Heart left ventricle (tissue), 16 donors: ENCODE measurements at places on chromosomes 4 and X. TPM values are rescaled to one million over a fixed set of nuclear protein-coding genes. Genes with fewer than 3 reads are reported as not detected.

The LNX1 gene
- total RNA-seq: 4.7 TPM

The ADGRG4 gene
- not detected for total RNA-seq

The GLRA3 gene
- 0.02 TPM for total RNA-seq

The UGT2A1 gene
- not detected for total RNA-seq

The ZFP42 gene
- not detected for total RNA-seq

The GRPEL1 gene
- 51.9 TPM for total RNA-seq

The CT45A5 gene
- total RNA-seq: not detected

The EDA2R gene
- 4.6 TPM for total RNA-seq

The RAB39B gene
- 0.05 TPM for total RNA-seq

The CCDC160 gene
- not detected for total RNA-seq

The NLGN3 gene
- total RNA-seq: 0.49 TPM

The TLL1 gene
- total RNA-seq: 2.3 TPM

The NPY5R gene
- total RNA-seq: 0.16 TPM

The TMSB15B gene
- 0.37 TPM for total RNA-seq

GRCh38 chr4:91171217-91171616 is 1044.0 kb downstream of the CCSER1 start:
- H3K27me3 ChIP-seq: no peaks in the 10 kb centered on the region
- H3K4me1 ChIP-seq: no peaks in the 10 kb centered on the region
- no peaks in the 10 kb centered on the region for H3K36me3 ChIP-seq

- H3K27me3 ChIP-seq: no peaks in the 10 kb centered on the region
- H3K4me3 ChIP-seq: no peak overlapping the region
- no peaks in the 10 kb centered on the region for H3K4me1 ChIP-seq
- H3K27ac ChIP-seq: no peak overlapping the region
Observed at GRCh38 chrX:39361736-39362135, 560.5 kb downstream of the MID1IP1 start.

DNA sequence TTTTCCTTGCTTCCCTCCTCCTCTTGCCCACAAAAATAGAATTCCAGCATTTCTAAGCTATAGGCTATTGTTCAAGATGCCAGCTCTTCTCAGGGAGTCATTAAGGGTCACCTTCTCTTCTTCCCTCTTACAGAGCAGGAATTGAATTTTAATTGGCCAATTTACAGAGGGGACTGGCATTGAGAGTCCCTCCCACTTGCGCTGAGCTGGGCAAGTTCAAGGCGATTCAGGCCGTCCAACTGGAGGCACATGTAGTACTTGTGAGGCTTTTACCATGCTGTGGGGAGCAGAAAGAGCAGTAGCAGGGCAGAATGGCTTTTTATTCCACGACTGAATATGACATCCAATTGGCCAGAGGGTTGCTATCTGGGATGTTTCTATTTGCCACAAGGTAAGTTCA is 181.9 kb downstream of the SOWAHB start:
- no peak overlapping the region for H3K4me3 ChIP-seq
- H3K4me1 ChIP-seq: peaks cover 7% of the 10 kb centered on the region
- no peak for DNase-seq
- no peaks in the 10 kb centered on the region for H3K27me3 ChIP-seq

DNA sequence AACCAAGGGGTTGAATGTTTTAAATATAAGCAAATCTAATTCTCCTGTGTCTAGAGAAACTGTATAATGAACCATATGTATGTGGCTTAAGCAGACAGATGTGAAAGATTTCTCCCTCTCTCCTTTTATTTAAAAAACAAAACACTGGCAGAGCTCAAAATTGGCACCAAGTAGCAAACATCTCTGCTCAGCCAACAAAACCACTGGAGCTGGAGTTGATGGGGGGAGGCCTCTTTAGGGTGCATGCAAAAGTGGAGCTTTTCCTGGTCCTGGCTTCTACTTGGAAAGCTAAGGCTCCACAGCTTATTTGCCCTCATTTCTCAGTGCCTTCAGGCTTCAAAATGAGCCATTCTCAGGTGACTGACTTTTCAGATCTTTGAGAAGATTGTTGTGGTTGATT is 95.6 kb downstream of the REPS2 start:
- no peaks in the 10 kb centered on the region for H3K27me3 ChIP-seq
- no peaks in the 10 kb centered on the region for H3K4me1 ChIP-seq
- no peak for DNase-seq
- no peaks in the 10 kb centered on the region for H3K36me3 ChIP-seq
- no peak overlapping the region for H3K4me3 ChIP-seq

- H3K36me3 ChIP-seq: no peaks in the 10 kb centered on the region
- no peak overlapping the region for H3K4me3 ChIP-seq
- no peak overlapping the region for H3K27ac ChIP-seq
- no peak for DNase-seq
Observed at GRCh38 chr4:40857956-40858355, 108.2 kb downstream of the NSUN7 start.

DNA sequence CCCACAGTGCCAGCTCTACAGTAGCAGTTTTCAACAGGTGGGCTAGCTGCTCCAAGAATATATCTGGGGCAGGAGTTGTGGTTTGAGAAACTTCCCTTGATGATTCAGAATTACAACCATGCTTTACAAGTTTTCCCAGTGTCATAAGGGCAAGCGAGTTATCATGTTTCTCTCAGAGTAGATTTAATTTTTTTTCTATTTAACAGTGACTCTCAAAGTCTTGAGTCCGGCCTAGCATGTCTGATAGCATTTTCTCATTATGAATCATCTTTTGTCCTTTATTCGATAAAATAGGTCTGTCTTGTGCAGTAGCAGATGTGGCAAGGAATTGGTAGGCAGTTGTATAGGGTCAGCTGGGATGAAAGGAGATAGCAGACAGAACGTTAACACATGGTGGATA is 62.2 kb upstream of the SPANXD start:
- no peak overlapping the region for H3K27ac ChIP-seq
- no peaks in the 10 kb centered on the region for H3K4me1 ChIP-seq
- H3K27me3 ChIP-seq: no peaks in the 10 kb centered on the region
- H3K36me3 ChIP-seq: no peaks in the 10 kb centered on the region
- DNase-seq: no peak

GRCh38 chr4:100782356-100782755 is 264.5 kb upstream of the EMCN start:
- no peak overlapping the region for H3K27ac ChIP-seq
- H3K4me3 ChIP-seq: no peak overlapping the region
- no peaks in the 10 kb centered on the region for H3K4me1 ChIP-seq
- H3K27me3 ChIP-seq: no peaks in the 10 kb centered on the region

DNA sequence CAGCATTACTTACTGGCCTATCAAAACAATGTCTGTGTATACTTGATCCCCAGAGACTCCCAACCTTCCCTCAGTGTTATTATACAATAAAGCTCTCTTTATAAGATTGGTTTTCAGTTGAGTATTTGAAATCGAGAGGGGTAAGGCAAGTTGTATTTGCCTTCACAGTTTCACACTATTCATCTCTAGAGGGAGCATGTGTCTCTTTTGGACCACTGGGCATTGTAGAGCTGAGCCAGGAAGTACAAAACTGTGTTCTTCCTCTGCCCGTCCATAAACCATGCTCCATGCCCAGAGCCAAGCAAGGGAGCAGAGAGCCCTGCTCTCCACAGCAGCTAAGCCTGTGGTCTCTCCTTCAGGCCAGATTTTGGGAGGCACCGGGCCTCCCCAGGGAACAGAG is 61.5 kb upstream of the HHIP start:
- no peak overlapping the region for H3K4me3 ChIP-seq
- H3K27me3 ChIP-seq: no peaks in the 10 kb centered on the region
- DNase-seq: no peak
- H3K4me1 ChIP-seq: no peaks in the 10 kb centered on the region

DNA sequence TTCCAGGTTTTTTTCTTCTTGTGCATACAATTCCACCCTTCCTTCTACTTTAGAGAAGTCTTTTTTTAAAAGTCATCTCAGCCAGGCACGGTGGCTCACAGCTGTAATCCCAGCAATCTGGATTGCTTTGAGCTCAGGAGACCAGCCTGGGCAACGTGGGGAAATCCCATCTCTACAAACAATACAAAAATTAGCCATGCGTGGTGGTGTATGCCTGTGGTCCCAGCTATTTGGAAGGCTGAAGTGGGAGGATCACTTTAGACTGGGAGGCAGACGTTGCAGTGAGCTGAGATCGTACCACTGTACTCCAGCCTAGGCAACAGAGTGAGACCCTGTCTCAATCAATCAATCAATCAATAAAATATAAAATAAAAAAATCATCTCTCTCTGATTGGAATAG is 14.8 kb downstream of the ELOVL6 start:
- no peaks in the 10 kb centered on the region for H3K36me3 ChIP-seq
- no peak overlapping the region for H3K27ac ChIP-seq
- H3K4me1 ChIP-seq: no peaks in the 10 kb centered on the region
- no peaks in the 10 kb centered on the region for H3K27me3 ChIP-seq
- no peak for DNase-seq
- H3K4me3 ChIP-seq: no peak overlapping the region

DNA sequence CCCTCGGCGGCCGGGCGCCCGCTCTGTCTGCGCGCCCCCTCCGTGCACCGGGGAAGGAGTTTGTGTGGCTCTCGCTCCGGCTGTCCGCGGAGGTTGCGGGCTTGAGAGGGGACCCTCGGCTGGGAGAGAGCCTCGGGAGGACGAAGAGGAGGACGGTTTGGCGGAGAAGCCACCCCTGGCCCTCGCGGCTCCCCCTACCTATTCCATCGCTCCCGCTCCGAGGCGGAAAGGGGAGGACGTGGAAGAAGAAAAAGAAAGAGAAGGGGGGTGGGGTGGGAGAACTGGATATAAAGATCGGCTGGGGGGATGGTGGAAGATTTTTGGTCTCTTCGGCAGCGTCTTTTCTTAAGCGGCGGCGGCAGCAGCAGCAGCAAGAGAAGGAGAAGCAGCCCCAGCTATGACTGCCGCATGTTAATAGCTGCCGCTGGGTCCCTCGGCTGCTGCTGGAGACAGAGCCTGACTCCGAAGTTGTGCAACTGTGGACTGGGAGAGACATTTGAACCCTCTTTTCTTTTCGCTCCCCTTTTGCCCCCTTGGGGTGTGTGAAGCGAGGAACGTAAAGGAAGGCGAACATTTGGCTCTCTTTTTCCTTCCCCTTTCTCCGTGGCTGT is 895 bp downstream of the ADGRL3 start:
- peaks cover 24% of the 10 kb centered on the region for H3K27me3 ChIP-seq
- H3K4me3 ChIP-seq: peak overlapping the region; percentile 62
- DNase-seq: peak; percentile 37

DNA sequence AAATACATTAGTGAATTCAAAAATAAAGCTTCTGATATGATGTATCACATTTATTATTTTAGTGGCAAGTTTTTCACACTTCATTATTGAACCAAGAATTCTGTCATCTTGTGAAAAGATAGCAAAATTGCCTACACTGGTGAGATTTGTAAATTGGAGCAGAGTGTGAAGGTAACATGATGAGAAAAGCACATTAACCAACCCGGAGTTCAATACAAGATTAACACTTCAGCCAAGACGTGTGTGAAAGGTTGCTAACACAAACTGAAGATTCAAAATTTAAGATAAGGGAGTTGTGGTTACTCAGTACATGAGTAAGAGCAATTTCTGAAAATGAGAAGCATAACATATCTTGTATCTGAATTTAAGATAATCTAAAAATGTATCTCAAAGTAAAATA is 346.7 kb downstream of the PDHA2 start:
- no peak overlapping the region for H3K27ac ChIP-seq
- H3K4me1 ChIP-seq: no peaks in the 10 kb centered on the region
- DNase-seq: no peak
- H3K27me3 ChIP-seq: no peaks in the 10 kb centered on the region

GRCh38 chrX:118523920-118524319 is 28.3 kb downstream of the DOCK11 start:
- no peaks in the 10 kb centered on the region for H3K27me3 ChIP-seq
- H3K4me3 ChIP-seq: no peak overlapping the region
- H3K4me1 ChIP-seq: peaks cover 16% of the 10 kb centered on the region
- no peak for DNase-seq
- H3K36me3 ChIP-seq: no peaks in the 10 kb centered on the region

GRCh38 chr4:6449746-6450369 is 22.6 kb downstream of the PPP2R2C start:
- no peaks in the 10 kb centered on the region for H3K36me3 ChIP-seq
- H3K27me3 ChIP-seq: peaks cover 8% of the 10 kb centered on the region
- no peaks in the 10 kb centered on the region for H3K4me1 ChIP-seq
- H3K4me3 ChIP-seq: no peak overlapping the region

- no peak overlapping the region for H3K4me3 ChIP-seq
- no peaks in the 10 kb centered on the region for H3K4me1 ChIP-seq
- no peak overlapping the region for H3K27ac ChIP-seq
- no peak for DNase-seq
- no peaks in the 10 kb centered on the region for H3K36me3 ChIP-seq
- no peaks in the 10 kb centered on the region for H3K27me3 ChIP-seq
Observed at GRCh38 chr4:113169368-113169767, 119.9 kb downstream of the ANK2 start.

GRCh38 chr4:157170321-157170720 is 50.2 kb upstream of the GRIA2 start:
- no peaks in the 10 kb centered on the region for H3K36me3 ChIP-seq
- H3K4me3 ChIP-seq: no peak overlapping the region

- no peaks in the 10 kb centered on the region for H3K4me1 ChIP-seq
- H3K36me3 ChIP-seq: no peaks in the 10 kb centered on the region
- H3K4me3 ChIP-seq: no peak overlapping the region
Observed at GRCh38 chr4:67342291-67342690, 203.0 kb downstream of the CENPC start.

DNA sequence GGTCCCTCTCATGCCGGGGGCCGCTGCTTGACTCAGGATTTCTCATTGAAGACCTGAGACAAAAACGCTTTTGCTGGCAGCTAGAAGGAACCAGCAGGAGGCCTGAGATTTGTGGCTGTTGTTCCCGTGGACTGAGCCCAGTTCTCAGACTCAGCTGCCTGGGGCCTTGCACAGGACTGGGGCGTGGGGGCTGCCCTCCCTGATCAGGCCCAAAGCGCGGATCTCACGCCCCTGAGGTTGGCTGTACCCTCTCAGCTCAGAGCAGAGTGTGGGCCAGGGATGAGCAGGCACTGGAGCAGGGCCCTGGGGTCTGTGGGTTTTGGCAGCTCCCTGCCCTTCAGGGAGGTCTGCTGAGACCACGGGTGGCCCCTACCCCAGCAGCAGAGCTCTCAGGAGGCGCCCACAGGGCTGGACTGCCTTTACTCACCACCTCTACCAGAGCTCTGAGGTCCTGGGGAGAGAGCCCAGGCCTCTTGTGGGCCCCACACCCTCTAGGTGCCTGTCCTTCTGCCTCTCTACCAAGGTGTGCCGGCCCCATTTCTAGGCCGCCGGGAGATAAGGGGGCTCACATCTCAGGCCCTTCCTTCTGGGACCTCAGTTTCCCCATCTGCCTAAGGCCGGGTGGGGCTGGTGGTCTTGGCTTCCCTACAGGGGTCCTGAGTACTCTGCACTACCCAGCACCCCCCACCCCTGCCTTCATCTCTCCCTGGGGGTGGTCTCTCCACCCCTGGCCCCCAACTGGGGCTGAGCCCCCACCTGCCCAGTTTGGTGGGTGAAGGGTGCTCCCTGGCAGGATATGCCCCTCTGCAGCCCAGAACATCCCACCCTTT is 5.6 kb downstream of the MSANTD1 start:
- no peaks in the 10 kb centered on the region for H3K4me1 ChIP-seq
- H3K27ac ChIP-seq: no peak overlapping the region
- no peaks in the 10 kb centered on the region for H3K27me3 ChIP-seq
- no peak overlapping the region for H3K4me3 ChIP-seq
- DNase-seq: peak; percentile 2
- no peaks in the 10 kb centered on the region for H3K36me3 ChIP-seq
